ENCODE measurements at places on chromosomes 16 and 17.

DNA sequence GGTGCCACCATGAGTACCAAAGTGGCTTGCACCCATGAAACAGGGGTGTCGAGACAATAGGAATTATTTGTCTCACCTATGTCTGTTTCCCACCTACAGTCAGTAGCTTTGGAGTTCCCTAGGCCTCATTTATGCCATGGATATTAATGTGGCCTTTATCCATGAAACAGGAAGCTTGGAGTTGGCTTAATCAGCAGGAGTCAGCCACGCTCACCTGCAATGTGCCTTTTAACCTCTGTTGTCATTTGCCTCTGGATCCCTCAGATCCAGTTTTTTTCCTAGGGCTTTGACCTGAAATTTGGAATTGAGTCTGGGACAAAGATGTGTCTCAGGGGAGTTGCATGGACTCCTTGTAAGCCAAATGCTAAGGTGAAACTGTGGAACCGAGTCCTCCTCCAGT, 44.4 kb downstream of the TAOK1 start:
- no peak for DNase-seq

DNA sequence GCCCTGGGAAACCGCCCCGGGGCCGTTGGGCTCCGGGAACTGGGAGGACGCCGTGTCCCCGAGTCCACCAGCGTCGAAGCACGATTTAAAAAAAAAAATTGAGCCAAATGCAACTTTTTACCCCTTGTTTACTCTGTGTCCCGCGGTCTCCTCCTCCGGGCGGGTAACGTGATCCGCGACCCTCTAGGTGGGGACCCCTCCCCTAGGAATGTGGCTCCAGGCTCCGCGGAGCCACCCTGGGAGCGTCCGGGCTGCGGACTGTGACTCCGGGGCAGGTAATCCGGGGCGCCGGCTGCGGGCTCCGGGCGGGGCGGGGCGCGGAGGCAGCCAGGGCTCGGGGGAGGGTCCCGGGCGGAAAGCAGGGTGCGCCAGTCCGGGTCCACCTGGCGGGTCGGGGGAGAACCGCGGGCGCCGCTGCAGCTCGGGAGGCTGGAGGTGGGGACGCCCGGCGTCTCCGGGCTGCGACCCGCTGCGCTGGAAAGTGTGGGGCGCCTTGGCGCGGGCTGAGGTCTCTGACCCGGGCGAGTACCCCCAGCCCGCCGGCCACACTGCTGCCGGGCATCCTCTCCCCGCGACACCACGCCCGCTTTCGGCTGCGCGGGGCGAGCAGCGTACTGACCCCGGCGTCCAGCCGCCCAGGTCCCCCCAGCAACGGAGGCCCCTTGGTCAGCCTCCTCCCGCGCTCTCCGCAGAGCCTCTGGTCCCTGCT, 852 bp upstream of the HELZ start:
- DNase-seq: peak; percentile 17

- DNase-seq: no peak
Measured at GRCh38 chr17:77502626-77503292, 362.0 kb downstream of the SEC14L1 start.

DNA sequence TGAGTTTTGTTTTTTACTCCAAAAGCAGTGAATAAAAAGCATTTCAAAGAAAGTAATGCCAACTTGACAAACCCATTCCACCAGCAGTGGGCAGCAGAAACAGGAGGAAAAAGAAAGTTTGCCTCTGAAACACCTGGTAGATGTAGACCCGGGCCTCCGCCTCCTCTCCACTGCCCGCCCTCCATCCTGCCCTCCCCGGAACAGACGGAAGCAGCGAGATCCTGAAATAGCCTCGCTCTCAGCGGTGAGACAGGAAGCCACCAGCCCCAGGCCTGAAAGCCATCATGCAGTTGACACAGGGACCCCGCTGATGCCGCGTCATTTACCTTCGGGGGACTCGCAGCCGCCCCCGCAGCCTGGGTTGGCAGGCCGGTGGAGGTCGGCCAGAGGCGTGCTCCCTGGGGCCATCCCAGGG, 67.8 kb downstream of the C16orf78 start:
- DNase-seq: peak; percentile 52

GRCh38 chr17:6574687-6575595, 18.6 kb upstream of the PITPNM3 start:
- no peak for DNase-seq

- DNase-seq: no peak
Measured at GRCh38 chr17:7217113-7217987, 2.3 kb downstream of the DLG4 start.

GRCh38 chr17:32609884-32610650, 123.3 kb downstream of the CDK5R1 start:
- no peak for DNase-seq

GRCh38 chr16:52384378-52384777, 162.6 kb downstream of the TOX3 start:
- DNase-seq: no peak

- DNase-seq: no peak
Measured at GRCh38 chr16:4098501-4098900, 17.7 kb downstream of the ADCY9 start.

- DNase-seq: no peak
Measured at GRCh38 chr17:7840441-7840840, 6.4 kb downstream of the KDM6B start.

DNA sequence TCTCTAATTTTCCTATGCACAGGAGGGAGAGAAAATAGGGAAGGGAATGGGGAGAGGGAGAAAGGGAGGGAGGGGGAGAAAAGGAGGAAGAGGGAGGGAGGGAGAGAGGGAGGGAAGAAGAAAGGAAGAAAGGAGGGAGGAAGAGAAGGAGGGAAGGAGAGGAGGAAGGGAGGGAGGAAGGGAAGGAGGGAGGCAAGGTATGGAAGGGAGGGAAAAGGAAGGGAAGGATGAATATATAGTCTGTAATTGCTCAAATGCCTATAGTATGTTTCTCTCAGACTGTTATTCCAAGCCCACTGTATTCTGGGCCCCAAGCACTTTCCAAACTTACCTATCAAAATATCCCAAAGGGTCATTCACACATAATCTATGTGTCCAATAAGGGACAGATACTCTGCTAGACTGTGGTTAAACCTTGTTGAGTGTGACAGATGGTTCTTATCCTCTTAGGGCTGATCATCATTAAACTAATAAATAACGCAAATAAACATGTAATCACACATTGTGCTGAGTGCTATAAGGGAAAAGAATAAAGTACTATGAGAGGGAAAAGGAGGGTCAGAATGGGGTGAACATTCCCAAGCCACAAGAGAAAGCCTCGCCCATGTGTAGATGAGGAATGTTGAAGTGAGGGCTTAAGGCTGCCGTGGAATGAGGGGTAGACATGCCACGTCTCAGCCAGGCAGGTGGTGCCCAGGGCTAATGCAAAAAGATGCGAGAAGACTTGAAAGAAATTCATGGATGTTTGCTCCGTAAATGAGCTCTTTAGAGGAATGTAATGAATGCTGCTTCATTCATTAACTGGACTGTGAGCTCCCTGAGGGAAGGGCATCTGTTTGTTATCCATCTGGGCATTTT, 30.6 kb downstream of the ASIC2 start:
- DNase-seq: no peak

- DNase-seq: peak; percentile 16
Measured at GRCh38 chr16:68275611-68276191, 11.4 kb downstream of the SLC7A6 start.

GRCh38 chr17:63405741-63406261, 40.3 kb downstream of the CYB561 start:
- DNase-seq: no peak

DNA sequence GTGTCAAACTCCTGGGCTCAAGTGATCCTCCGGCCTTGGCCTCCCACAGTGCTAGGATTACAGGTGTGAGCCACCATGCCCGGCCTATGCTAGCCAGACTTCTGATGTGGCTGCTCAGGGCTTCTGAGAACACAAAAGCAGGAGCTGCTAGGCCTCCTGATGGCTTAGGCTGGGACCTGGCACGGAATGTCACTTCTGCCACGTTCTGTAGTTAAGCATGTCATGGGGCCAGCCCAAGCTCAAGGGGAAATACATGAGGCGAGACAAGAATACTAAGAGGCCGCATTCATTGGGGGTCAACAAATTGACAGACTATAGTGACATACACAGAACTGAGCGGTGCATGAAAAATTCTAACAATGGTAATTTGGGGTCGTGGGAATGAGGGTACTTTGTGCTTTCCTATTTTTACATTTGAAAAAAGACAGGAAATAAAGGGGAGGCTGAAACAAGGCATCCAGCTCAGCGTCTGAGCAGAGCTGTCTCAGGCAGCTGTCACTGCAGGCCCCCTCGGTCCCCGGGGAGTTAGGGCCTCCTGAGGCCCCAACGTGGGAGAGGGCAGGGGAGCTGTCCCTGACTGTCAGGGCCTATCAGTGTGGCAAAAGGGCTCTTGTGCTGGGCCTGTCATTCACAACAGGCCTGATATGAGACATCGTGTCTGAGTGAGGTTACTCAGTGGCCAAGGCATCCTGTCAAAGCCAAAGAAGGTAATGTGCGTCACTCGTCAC, 26.4 kb downstream of the CFAP20 start:
- DNase-seq: no peak

- no peak for DNase-seq
Measured at GRCh38 chr17:75565066-75565465, 22.5 kb upstream of the MYO15B start.

GRCh38 chr16:69754143-69754468, 620 bp downstream of the NOB1 start:
- DNase-seq: no peak

- DNase-seq: peak; percentile 29
Measured at GRCh38 chr17:17119533-17119932, 77.3 kb downstream of the MPRIP start.

- no peak for DNase-seq
Measured at GRCh38 chr17:36778448-36778847, 158.8 kb upstream of the LHX1 start.

DNA sequence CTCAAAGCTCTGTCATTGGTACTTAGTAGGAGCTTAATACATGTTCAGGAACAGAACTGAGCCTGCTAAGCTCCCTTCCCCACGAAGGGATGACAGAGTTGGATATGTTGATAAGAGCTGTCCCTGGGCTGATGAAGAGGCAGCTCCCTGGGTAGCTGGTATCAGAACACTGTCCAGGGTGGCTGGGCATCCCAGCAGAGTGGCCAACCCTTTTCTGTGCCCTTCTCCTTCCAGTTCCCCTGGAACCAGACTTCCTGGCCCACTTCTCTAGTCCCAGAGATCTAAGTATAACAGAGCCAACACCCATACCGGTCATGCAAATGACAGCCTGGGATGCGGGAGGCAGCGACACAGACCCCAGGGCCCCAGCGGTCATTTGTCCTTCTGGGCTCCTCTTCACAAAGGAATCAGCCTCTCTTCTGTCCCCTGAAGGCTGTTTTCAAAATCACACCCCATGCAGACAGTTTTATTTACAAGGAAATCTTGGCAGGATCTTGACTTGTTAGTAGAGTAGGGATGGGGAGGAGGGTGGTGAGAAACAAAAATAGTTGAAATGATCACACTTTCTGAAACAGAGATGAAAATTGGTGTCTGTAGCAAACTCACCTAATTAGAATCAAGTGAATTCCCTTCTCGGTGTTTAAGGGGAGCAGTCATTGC, 1.4 kb upstream of the RHBDL3 start:
- DNase-seq: no peak

DNA sequence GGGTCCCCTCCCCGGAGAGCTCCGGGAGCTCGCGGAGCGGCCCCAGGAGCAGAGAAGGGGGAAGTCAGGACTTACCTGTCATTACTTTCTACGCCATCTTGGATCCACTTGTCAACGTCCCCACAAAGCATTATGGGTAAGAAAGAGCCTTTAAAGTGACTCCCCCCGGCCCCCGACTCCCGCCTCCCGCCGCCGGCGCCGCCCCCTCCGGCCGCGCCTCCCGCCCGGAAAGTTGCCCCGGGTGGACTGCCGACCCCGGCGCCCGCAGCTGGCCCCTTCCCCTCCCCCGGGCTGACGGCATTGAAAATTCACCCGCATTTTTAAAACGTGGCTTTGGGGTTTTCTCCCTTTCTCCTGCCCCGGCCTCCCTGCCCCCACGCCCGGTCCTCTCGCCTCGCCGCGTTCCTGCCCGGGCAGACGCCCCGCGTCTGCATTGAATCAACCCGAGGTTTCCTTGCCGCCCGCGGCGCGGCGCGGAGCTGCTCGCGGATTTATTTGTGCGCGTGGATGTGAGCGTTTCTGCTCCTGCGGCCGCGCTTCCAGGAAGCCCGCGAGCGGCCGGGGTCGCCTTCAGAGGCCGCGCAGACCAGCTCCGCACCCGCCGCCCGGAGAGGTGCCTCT, at the start of gene HELZ:
Gene HELZ (minus strand): TSS at position 124 of the 621 bp plus-strand sequence. CDS start 26,392 bp downstream, outside the sequence.
- peak; percentile 52 for DNase-seq

DNA sequence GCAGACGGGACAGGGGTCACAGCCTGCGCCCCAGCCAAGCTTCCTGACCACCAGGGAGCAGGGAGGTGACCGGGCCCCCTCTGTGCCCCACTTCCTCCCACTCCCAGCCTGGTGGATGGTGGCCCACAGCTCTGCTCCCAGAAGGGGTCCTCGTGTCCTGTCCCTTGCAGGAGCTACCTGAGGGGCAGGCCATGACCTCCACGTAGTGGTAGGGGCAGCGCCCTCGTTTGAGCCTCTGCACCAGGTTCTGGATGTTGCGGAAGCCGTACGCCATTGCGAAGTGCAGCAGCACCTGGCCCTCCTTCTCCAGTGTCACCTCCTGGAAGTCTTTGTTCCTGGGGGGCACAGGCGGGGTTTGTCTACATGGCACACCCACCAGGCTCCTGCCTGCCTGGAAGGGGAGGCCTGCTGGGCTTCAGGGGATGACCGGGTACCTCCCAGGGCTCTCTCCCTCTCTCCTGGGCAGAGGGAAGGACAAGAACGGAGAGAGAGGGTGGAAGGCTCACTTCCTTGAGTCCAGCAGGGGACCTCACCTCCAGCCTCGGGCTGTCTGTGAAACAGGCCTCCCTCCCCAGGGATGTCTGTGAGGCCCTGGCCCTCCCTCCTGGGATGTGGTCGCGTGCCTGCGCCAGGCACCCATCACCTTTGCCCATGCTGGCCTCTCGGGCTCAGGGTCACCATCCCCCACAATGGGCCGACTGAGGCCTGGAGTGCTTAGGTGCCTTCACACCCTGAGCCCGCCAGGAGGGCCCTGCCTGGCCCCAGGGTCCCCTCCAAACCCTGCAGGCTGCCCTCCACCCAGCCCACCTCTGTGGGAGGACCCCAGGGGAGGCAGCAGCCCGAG, 4.0 kb downstream of the HAGHL start:
- DNase-seq: no peak

- DNase-seq: no peak
Measured at GRCh38 chr17:36127911-36128310, 24.3 kb downstream of the CCL4 start.

GRCh38 chr17:50169121-50169764, 3.4 kb downstream of the SGCA start:
- peak; percentile 36 for DNase-seq

DNA sequence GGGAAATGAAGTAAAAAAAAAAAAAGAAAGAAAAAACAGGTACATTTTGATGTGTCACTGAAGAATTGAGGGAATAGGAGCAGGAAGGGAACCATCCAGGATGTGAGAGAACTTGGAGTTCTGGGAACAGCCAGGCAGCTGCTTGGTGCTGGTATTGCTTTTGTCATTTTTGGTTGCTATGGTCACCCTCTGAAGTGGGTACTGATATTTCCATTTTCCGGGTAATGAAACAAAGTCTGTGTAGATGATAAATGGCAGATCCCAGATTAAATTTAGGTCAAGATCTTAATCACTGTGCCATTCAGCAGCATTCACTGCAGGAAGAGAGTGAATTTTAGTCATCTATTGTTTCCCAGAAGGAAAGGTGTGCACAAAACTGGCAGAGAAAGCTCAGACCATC, 93.6 kb downstream of the ABCA8 start:
- no peak for DNase-seq

Measured in activated T-cell treated with anti-CD3 and anti-CD28 coated beads for 1 hour (primary cell).